ENCODE measurements at places on chromosomes 11 and 22. TPM values are rescaled to one million over a fixed set of nuclear protein-coding genes. Genes with fewer than 3 reads are reported as not detected.

The SLC29A2 gene
- 3.0 TPM for total RNA-seq

The MIF gene
- total RNA-seq, result 152 TPM

The OR6A2 gene
- 0.35 TPM for total RNA-seq

The APOA5 gene
- total RNA-seq, result not detected

The C11orf87 gene
- not detected for total RNA-seq

The BLID gene
- total RNA-seq, result 24.6 TPM

The MUC6 gene
- total RNA-seq, result 13.1 TPM

The PIWIL4 gene
- total RNA-seq, result 13.5 TPM

The FAM111B gene
- total RNA-seq, result not detected

The LRRC32 gene
- total RNA-seq, result 133 TPM

The MS4A12 gene
- total RNA-seq, result not detected

The KRTAP5-9 gene
- not detected for total RNA-seq

The CARNS1 gene
- total RNA-seq, result 10.8 TPM

The DEPDC7 gene
- 1.1 TPM for total RNA-seq

The RAG1 gene
- total RNA-seq, result 0.28 TPM

The TBX10 gene
- not detected for total RNA-seq

The OR8H1 gene
- total RNA-seq, result not detected

The TREH gene
- total RNA-seq, result not detected

The MFRP gene
- 0.27 TPM for total RNA-seq

The GAB4 gene
- total RNA-seq, result not detected

The TYR gene
- not detected for total RNA-seq

The FGF19 gene
- not detected for total RNA-seq

The OR4A16 gene
- total RNA-seq, result not detected

The MN1 gene
- total RNA-seq, result 39.8 TPM

The FOSL1 gene
- total RNA-seq, result 25.6 TPM

The EPS8L2 gene
- 75.9 TPM for total RNA-seq

The PARVG gene
- total RNA-seq, result 34.9 TPM

The DENND6B gene
- total RNA-seq, result 6.0 TPM

The KCTD14 gene
- total RNA-seq, result 0.81 TPM

The MRGPRF gene
- total RNA-seq, result 67.5 TPM

The SLC25A45 gene
- 26.7 TPM for total RNA-seq

The LINC01488 gene
- total RNA-seq, result not detected

The RBM14 gene
- 99.8 TPM for total RNA-seq

The OR56A4 gene
- not detected for total RNA-seq

The CTSC gene
- 49.0 TPM for total RNA-seq

The SCARF2 gene
- 108 TPM for total RNA-seq

The RAB3IL1 gene
- total RNA-seq, result 20.8 TPM

The PANX2 gene
- 2.5 TPM for total RNA-seq

The ROBO4 gene
- total RNA-seq, result 8.5 TPM

The C11orf97 gene
- total RNA-seq, result not detected

The SLC6A5 gene
- total RNA-seq, result not detected

The SORL1 gene
- total RNA-seq, result 33.0 TPM

The LRRC74B gene
- total RNA-seq, result not detected

The ACR gene
- total RNA-seq, result not detected

The MS4A15 gene
- total RNA-seq, result not detected

The ETS1 gene
- 116 TPM for total RNA-seq

The MS4A4E gene
- total RNA-seq, result 1.1 TPM

The OR8D1 gene
- total RNA-seq, result not detected

The ZC3H12C gene
- 13.7 TPM for total RNA-seq

The DGCR6L gene
- 28.8 TPM for total RNA-seq

The TSSK2 gene
- total RNA-seq, result not detected

The BBS1 gene
- 90.3 TPM for total RNA-seq

Measured in thoracic aorta (tissue), 2 donors.